ENCODE measurements at places on chromosomes 4 and X.

GRCh38 chr4:101211146-101211553 lies 136.2 kb downstream of the PPP3CA start:
- DNase-seq, result no peak

GRCh38 chr4:165992283-165992682 lies 119.2 kb downstream of the TLL1 start:
- DNase-seq, result no peak

DNA sequence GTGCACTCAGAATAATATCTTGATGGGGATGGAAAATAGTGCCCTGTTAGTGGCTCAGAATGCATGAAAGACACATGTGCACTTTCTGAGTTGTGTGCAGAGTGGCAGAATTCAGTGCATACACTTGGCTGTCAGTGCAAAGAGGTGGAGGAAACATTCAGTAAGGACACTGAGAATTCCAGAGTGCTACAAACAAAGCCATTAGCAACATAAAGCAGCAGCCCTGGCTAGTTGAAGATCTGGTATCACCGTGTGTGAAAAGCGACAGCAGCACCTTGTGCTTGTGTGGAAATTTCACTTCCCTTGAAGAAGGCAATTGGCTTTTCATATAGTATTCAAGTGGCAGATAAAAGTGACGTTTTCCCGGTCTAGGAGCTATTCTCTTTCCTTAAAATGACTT lies 810.4 kb downstream of the TRIML1 start:
- no peak for DNase-seq

- DNase-seq, result no peak
Observed at GRCh38 chr4:173482330-173482931, 47.6 kb downstream of the HAND2 start.

GRCh38 chrX:83759872-83760271 lies 101.1 kb upstream of the CYLC1 start:
- DNase-seq, result no peak

- no peak for DNase-seq
Observed at GRCh38 chr4:120977435-120977997, 55.0 kb upstream of the PRDM5 start.

All from mucosa of gallbladder (tissue), 1 donor.